Activated CD4-positive, alpha-beta T cell treated with anti-CD3 and anti-CD28 coated beads for 24 hours (primary cell): ENCODE measurements at places on chromosomes 3 and 15.

DNA sequence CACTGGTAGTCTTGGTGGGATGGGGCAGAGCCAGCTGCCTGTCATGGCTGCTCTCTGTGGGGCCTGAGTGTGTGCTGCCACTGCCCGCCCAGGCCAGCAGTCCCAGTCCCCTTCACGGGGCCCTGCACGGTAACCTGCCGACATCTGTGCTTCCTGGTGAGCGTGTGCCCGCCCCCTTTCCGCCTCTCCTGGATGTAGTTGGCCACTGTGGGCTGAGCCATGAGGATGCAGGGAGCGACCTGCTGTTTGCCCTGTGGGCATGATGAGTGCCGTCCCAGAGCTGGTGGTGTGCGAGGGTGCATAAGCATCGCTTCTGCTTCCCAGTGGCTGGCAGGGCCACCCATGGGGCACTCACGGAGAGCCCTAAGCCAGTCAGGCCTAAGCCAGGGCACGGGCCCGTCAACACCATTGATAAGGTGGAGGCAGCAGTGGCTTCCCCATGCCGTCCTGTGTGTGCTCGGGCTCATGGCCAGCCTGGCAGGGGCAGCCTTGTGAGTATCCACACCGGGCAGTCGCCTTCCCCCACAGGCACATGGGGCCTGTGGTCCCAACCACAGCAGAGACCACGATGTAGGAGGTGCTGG is 14.6 kb downstream of the PLXNA1 start:
- no peak for DNase-seq

DNA sequence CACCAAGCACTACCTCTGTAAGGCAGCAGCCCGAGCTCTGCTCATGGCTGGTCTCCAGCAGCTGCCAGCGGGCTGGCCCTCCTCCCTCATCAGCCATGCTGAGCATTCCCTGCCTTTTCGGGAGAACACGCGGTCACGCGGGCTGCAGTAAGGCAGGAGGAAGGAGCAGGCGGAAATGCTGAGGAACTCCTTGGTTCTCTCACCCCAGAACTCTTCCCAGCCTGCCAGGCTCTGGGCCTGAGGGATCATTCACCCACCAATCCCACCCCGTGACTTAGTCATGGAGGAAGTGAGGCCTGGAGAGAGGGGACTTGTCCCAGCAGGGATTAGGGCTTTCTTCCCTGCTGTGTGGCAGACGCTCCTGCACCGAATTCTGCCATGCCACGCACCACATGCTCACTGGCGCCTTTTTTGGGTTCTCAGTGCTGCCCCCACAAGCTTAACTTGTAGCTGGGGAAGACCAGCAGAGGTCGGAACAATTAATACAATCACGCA is 42.9 kb upstream of the RPL32 start:
- no peak for DNase-seq

- DNase-seq, result no peak
These were observed 383.5 kb upstream of the WNT5A start for GRCh38 chr3:55870594-55870993.

- no peak for DNase-seq
These were observed 3.7 kb upstream of the ANKUB1 start for GRCh38 chr3:149796026-149796425.

- DNase-seq, result peak; percentile 57
These were observed 283.0 kb downstream of the UACA start for GRCh38 chr15:70480196-70480856.

DNA sequence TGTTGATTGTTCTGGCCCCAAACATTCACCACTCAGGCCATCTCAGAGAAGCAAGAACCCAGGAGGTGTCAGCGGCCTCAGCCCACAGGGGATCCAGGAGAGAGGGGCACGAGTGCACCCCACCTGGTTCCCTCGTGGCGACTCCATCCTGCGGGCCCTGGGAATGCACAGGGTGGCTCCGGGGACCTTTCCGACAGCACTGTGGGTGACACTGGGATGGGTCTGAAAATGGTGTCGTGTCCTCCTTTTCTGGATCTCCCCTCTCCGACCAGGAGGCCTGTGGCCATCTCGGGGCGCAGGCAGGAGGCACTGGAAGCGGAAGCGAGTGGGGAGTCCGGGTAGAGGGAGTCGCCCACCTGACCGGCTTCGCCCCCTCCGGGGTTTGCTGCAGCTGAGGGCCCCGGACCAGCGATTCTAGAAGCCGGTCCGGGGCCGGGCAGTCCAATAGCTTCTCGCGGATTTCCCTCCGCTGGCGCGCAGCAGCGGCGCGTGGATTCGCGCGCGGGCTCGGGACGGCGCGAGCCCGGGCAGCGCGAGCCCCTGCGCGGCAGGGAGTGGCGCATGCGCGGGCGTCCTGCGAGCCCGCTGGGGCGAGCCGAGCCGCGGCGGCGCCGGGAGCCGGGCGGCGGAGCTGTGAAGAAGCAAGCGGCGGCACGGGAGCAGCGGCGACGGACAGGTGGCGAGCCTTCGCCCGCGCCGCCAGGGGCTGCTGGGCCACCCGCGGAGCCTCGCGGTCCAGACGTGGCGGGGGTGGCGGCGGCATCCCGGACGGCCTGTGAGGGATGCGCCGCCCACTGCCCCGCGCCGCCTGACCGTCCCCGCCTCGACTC is at the start of gene DOCK3:
DOCK3 (plus strand) TSS at position 579 of the 830 bp plus-strand sequence. CDS start 337 bp downstream, outside the sequence.
- no peak for DNase-seq

DNA sequence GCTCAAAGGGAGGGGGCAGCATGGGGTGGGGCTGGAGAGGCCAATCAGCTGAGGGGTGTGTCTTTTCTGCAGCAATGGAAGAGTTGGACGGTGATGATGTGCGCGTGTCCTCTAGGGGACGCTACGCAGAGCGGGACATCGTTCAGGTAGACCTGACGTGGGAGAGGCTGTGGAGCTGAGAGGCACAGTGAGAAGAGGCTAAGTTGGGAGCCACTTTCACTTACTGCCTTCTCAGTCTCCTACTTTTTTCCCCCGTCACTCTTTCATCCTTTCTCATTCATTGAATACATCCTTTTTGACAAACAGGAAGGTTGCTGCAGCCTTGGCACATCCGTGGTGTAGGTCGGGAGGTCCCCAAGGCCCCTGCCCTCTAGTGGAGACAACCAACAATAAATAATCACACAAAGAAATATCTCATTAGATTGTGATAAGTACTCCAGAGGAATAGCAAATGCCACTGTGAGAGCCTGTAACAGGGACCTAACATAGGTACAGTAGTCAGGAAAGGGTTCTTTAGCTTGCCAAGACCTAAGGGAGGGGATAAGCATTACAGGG is 4.4 kb upstream of the BRPF1 start:
- DNase-seq, result peak; percentile 44

DNA sequence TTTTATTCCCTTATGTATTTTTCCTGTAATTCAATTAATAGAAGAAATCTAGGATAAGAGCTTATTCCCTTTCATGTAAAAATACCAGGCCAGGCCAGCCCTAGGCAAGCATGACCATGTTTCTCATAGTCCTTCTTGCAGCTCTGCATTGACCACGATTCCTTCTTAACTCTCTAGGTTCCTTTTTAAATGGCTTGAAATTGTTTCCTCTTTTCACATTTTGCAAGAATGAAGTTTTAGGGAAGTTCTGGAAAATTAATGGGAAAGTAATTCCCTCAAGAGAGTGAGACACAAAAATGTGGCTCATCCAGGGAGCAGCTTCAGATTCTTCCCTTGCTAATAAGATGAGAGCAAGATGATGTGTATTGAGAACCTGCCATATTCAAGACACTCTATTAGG is 116.5 kb upstream of the FGF7 start:
- no peak for DNase-seq

- no peak for DNase-seq
These were observed 240.0 kb upstream of the CFAP20DC start for GRCh38 chr3:59289831-59290230.

DNA sequence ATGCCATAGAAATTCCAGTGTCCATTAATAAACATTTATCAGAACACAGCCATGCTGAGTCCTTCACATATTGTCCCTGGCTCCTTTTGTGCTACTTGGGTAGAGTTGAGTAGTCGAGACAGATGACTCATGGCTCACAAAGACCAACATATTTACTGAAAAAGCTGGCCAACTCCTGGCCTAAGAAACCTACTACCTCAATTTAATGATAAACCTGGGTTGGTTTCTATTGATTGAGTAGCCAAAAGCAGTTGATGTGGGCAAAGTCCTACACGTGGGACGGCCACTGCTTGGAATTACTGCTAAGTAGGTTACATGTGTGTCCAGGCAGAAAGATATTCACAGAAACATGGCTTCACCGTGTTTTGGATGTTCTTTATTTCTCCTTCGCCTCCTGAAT is 402.2 kb downstream of the NR2F2 start:
- DNase-seq, result no peak

DNA sequence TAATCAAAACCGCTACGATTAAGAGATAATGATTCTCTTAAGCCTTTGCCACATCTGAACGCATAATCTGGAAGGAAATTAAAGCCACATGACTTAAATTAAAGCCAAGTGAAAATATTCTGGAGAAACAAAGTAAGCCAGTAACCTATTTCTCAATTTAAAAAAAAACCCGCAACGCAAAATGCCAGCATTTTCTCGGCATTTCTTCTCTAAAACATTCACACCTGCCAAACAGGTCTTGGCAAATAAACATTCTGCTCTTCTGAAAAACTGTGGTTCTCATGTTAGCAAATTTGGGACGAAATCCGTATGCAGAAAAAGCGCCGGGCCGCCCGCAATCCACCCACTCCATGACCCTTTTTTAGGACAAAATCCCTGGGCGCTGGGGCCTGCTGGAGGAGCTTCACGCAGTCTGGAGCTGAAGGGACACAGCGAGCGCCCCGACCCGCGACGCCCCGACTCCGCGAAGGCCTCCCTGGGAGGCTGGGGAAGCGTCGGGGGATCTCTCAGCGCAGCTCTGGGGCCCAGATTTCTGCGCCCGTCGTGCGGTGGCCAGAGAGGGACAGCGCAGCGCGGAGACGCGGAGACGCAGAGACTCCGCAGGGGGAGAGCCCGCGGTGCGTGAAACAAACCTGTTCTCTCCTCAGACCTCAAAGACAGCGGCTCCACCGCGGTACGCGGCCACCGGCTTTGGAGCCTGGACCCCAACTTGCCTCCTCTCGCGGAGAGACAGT is 471 bp downstream of the NKIRAS1 start:
- DNase-seq, result no peak

DNA sequence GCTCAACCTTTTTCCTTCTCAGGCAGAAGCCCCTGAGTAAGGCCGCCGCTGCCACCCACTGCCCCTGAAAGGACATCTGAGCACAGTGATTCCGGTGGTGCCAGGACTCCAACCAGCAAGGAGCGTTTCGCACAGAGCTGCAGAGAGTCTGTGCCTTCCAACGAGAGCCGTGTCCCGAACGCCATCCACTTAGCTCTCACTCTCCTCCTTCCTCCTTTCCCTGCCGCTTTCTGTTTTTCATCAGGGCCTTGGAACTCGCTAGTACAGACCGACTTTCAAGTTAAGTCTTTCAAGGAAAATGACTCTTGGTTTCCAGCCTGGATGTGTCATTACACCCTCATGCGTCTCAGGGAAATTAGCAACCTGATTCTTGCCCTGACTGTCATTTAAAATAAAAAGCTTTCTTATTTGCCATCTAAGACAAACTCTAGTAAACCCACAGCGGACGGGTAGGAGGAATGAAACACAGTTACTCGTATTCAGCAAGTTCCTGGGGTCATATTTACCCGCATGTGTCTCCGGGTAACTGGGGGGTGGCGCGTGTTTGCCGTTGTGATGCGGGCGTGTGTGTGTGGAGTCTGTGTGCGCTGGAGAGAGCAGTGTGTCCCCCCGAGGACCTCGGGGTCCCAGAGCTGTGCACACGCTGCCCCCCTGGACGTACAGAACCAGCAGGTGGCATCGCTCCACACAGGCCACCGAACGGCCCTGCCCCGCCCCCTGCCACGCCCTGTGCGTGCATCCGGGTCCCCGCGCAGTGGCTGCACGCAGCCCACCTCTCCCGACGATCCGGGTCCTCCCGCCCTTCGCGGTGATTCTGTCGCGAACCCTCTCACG is 30.4 kb upstream of the ALDH1A3 start:
- DNase-seq, result peak; percentile 3

DNA sequence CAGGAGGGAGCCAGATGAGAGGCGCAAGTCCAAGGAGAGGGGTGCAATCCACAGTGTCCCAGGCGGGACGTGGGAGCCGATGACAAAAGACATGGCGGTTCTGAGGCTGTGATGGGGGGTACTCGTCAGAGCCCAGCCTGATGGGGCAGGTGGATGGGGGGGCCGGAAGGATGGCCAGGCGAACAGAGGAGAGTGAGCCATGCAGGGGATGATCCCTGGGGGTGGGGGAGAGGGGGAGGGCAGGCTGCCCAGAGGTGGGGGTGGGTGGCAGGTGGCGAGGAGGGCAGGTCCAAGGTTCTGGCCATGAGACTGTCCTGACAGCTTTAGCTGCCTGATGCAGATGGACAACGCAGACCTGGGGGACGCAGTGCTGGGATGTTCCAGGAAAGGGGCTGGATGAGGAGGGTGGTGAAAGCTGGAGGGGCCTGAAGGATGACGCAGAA is 8.9 kb upstream of the CSPG4 start:
- DNase-seq, result no peak

GRCh38 chr3:129424185-129424841 is 4.1 kb downstream of the EFCAB12 start:
- no peak for DNase-seq

DNA sequence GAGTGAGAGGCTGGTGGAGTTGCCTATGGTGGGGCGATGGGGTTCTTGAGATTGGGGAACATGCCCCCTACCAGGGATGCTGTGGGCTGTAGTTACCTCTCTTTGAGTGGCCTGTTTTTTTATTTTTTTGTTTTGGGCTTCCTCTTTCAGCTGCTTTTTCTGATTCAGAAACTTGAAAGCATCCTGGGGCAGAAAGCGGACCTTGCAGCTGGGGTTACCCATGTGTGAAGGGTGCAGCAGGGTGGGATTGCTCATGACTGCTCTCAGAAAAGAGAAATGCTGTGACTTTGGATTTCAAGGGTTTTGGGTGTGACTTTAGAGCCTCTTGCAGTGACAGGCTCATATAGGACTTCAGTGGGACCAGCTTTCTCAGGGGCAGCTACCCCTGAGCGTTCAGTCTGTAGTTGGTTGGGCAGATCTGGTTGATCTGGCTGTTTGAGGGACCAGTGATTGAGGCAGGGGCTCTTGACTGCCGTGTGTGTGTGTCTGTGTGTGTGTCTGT is 1.8 kb downstream of the LIMD1 start:
- no peak for DNase-seq

DNA sequence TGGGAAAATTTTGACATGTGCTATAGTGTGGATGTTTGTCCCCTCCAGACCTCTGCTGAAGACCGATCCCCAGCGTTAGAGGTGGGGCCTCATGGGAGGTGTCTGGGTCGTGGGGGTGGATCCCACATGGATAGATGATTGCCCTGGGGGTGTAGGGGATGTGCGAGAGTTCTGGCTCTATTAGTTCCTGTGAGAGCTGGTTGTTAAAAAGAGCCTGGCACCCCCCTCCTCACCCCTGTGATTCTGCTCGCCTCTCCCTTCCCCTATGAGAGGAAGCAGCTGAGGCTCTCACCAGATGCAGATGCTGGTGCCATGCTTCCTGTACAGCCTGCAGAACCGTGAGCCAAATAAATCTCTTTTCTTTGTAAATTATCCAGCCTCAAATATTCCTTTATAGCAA is 67.4 kb downstream of the ATP10A start:
- DNase-seq, result no peak

GRCh38 chr15:75921732-75922703 is 18.3 kb downstream of the FBXO22 start:
- no peak for DNase-seq

GRCh38 chr15:45326280-45326679 is 52.1 kb downstream of the GATM start:
- no peak for DNase-seq
